Bladder microvascular endothelial cell (primary cell): ENCODE measurements at places on chromosomes 5 and 9. TPM values are rescaled to one million over a fixed set of nuclear protein-coding genes. Genes with fewer than 3 reads are reported as not detected.

The GRM6 gene
- total RNA-seq, result not detected in 2 replicates

The HMMR gene
- total RNA-seq, result 18.9 and 35.9 TPM in 2 replicates

The POLR3G gene
- 5.2 and 8.5 TPM in 2 replicates for total RNA-seq

The UNC13B gene
- total RNA-seq, result 33.4 and 42.9 TPM in 2 replicates

The GLDC gene
- total RNA-seq, result 0.81 and 4.3 TPM in 2 replicates

The SPATA31E1 gene
- not detected in 2 replicates for total RNA-seq

The FOXD4L6 gene
- total RNA-seq, result 0.06 TPM in 1 of 2 replicates, not detected in the other

The RNF180 gene
- total RNA-seq, result 2.3 and 3.1 TPM in 2 replicates

The EXOC3 gene
- 27.0 and 49.5 TPM in 2 replicates for total RNA-seq

The PCDHGB6 gene
- 1.6 and 3.9 TPM in 2 replicates for total RNA-seq

The GABBR2 gene
- total RNA-seq, result 0.16 and 0.63 TPM in 2 replicates

The RBM27 gene
- total RNA-seq, result 15.1 and 38.1 TPM in 2 replicates

The GGTA1 gene
- 0.16 and 2.5 TPM in 2 replicates for total RNA-seq

The SLCO6A1 gene
- total RNA-seq, result not detected in 2 replicates

The WDR38 gene
- not detected in 2 replicates for total RNA-seq

The ISL1 gene
- under 0.01 TPM in 1 of 2 replicates, not detected in the other for total RNA-seq

The SLC46A2 gene
- not detected in 2 replicates for total RNA-seq

The PCDHGB3 gene
- total RNA-seq, result 1.5 and 8.4 TPM in 2 replicates

The MPDZ gene
- 63.6 and 128 TPM in 2 replicates for total RNA-seq

The SLC12A7 gene
- total RNA-seq, result 24.0 and 68.3 TPM in 2 replicates
